ENCODE measurements at places on chromosomes 4 and X. TPM values are rescaled to one million over a fixed set of nuclear protein-coding genes. Genes with fewer than 3 reads are reported as not detected.

- no peak for DNase-seq
Measured at GRCh38 chr4:55849724-55850123, 3.7 kb upstream of the EXOC1 start.

DNA sequence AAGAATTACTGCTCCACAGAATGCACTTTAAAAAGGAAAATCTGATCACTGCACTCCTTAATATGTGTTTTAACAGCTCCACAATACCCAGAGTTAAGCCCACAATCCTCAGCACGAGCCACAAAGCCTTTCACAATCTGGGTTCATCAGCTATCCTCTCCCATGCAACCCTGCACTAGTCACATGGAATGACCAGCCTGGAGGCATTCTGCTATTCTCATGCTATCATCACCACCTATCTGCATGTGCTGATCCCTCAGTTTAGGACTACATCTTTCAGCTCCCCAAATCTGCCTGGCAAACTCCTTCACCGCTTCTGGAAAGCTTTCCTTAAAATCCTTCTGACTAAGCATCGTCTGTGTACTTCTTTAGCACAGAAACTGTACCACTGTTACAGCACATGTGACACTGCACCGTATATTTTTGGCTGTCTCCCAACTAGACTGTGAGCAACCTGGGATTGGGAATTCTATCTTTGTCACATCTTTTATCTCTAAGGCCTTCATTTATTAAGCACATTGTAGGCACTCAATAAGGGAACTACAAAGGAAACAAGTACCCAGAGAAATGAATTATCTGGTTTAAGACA lies 18.3 kb upstream of the EIF1AX start:
- no peak for DNase-seq

DNA sequence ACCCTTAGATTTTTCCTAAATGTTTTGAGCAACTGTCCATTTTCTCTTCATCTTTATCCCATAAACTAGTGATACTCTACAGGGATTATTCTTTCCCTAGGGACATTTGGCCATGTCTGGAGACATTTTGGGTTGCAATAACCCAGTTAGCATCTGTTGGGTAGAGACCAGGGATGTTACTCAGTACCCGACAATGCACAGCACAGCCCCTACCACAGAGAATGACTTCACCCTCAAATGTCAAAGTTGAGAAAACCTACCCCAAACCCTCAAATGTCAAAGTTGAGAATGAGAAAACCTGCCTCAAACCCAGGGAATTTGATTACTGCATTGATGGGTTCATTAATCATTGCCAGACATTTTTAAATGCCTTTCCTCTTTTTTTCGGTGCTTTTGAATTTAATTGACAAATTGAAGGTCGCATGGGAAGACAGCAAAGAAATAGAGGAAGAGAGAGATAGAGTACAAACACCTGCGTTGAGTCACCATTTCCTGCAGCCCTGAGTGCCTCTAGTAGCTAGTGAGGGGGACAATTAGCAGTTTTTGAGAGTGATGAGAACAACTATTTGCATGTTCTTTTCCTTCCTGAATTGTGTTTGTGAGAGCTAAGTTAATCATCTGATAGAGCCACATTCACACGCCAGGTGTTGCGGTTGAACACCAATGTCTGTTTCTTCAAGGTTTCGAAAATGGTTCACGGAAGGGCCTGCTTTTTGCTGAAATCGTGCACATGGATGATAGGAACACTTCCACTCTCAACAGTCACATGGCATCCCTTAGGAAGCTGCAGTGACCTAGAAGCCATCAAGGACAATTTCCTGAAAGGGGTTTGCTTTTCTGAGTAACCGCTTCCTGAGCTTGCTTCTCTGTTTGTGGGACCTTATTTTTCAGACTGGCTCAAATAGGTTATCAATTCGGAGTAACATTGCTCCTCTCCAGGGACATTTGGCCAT lies 203.9 kb upstream of the VCX3A start:
- no peak for DNase-seq

- DNase-seq = no peak
Measured at GRCh38 chr4:26226629-26227376, 94.0 kb upstream of the RBPJ start.

GRCh38 chr4:53635697-53636483 lies 44.6 kb upstream of the LNX1 start:
- DNase-seq = no peak

Gene FAM53A
- 3.1 TPM for total RNA-seq

DNA sequence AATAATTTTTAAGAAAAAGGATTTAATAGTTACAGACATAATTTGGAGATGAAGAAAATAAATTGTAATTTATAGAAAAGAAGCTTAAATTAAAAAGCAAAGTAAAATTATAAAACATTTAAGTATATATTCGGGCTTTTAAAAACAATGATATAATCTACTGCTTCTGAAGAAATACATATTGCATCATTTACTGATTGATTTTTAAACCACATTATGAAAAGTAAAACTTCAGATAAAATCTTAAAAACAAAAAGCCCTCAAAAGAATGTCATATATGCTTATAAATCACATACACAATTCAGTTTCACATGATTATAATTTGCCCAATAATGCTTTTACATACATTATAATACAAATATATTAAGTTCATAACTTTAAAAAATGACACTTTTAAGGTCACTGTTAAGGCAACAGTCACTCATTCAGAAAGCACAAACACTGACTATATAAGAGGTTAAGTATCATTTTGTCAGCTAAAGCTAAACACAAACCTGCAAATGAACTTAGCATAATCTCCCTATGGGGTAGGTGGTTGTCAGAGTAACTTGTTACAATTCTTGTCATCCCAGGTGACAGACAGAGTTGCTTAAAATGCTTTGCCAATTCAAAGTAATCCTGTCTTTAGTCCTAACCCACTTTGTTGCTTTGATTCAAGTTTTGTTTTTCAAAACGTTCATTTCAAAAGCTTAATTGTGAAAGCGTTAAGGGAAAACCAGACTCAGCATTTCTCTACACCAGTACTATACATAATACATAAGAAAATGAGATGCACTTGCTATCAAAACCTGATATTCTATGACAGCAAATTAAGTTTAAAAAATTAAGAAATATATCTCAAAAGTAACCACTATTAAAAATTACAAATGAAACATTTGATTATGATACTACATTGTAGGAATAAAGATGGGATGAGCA lies 90.6 kb upstream of the MAB21L2 start:
- DNase-seq = no peak

Measured in A673 (cell line).